ENCODE measurements at places on chromosomes 3 and 15.

- DNase-seq, result no peak
Observed at GRCh38 chr15:48494631-48495030, 150.9 kb downstream of the FBN1 start.

- DNase-seq, result no peak
Observed at GRCh38 chr3:58034738-58035523, 26.7 kb downstream of the FLNB start.

GRCh38 chr15:24954783-24955530 lies at the start of the genes SNRPN and SNURF:
Gene SNRPN, plus strand, starts transcription at chr15:24954987. Its CDS starts 19,467 bp downstream, at chr15:24974454.
Gene SNURF, plus strand, starts transcription at chr15:24954987. Its CDS starts 62 bp downstream, at chr15:24955049.
- DNase-seq, result peak; percentile 81

GRCh38 chr15:48388910-48389309 lies 57.7 kb downstream of the DUT start:
- no peak for DNase-seq

- DNase-seq, result peak; percentile 26
Observed at GRCh38 chr15:90716317-90716975, 700 bp upstream of the BLM start.

DNA sequence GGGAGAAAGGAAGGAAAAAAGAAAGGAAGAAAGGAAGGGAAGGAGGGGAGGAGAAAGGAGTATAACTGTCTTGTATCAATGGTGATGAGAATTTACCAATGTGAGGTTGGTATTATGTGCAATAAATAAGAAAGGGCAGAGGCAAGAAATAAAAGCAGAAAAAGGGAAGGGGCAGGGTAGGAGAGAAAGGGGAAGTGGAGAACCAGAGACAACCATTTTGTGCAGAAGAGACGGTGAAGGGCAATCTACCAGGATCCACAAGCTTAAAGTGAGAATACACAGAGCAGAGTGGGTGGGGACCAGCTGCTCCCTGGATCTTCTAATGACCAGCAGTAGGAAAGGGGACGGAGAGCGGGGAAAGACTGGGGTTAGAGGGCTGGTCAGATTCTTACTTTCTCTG lies 106.9 kb upstream of the SLCO2A1 start:
- DNase-seq, result no peak

DNA sequence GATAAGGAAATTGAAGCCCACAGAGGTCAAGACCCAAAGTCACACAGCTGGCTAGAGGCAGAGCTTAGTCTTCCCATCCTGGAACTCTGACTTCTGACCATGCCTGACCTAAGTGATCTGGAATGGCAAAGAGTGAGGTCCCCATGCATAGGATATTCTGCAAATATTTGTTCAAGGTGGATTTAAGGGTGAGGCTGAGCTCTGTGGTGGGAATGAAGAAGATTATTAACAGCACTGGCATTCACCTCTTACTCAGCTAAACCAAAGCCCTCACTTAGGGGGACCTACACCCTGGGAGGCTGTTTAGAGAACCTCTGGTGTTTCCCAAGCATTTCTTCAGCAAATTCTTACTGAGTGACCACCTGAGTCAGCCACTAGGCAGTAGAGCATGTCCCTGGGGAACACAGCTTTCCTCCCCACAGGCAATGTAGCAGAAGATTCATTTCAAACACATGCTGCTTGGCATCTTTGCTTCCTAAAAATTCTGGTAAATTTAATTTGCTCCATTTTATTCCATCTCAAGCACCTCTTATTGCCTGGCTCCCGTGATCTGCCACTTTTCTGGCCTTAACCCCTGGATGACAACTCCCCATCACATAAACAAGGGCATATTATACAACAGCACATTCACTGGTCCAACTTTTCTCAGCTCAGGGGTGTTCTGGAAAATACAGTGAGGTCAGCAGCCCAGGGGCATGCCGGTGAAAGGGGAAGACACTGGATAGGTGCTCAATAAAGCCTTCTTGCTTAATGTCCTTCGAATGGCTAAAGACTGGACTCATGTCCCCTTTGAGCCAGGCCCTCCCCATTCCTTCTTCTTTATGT lies 176.0 kb downstream of the ABHD5 start:
- DNase-seq, result peak; percentile 97

DNA sequence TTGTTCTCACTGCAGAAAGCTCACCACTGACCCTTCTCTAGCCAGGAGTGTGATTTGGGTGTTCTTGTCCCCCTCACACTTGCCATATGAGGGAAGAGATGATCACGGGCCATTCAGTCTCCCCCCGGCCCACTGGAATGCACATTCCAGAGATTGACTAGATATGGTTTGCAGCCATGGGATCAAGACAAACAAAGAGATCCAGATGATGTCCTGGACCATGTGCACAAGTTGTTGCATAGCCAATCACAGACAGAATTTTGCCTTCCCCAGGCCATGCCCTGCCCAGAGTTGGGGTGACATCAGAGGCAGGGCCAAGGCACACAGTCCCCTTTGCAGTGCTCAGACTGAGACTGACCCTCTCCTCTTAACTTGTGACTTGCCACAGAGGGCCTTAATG lies 14.8 kb downstream of the MUC13 start:
- no peak for DNase-seq

DNA sequence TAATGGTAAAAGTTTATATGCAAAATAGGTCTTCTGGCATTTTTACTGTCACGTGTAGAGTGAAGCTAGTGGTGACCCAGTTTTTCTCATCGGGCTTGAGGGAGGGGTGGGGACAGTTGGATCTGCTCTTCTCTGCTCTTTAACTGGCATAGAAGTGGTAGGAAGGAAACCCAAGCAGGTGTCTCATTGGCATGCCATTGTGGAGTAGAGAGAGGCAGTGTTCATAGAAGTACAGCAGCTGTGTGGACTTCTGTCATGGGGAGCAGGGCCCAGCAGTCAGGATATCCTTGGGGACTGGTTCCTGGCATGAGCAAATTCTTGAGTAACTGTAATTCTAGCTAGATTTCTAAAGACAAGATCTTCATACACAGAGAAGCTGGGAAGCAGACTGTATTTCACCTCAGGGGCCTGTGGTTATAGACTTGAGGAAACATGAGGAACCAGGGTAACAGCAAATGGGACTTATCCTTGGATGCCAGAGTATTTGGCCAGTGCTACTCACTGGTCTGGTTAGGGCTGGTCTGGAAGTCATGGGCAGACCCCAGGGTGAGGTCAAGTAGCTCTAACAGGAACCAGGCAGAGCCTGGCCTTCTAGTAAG lies 42.9 kb downstream of the CDIN1 start:
- no peak for DNase-seq

DNA sequence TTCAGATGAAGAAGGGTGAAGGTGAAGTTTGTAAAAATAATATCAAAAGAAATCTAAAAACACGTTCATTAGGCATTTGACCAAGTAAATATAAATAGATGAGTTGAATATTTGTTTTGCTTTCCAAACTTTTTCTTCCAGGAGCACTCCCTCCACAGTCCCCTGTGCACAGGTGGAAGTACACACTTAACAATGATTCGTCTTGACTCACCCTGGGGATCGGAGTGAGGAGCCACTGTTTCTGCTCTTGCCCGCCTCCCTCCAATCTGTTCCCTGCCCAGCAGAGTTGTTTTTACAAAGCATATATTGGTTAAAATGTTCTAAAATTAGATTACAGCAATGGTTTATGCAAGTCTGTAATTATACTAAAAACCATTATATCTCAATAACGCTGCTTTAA lies 175.1 kb downstream of the PTPRG start:
- no peak for DNase-seq

- no peak for DNase-seq
Observed at GRCh38 chr15:37061996-37062395, 38.4 kb downstream of the MEIS2 start.

- DNase-seq, result no peak
Observed at GRCh38 chr3:150062492-150062891, 91.8 kb upstream of the PFN2 start.

DNA sequence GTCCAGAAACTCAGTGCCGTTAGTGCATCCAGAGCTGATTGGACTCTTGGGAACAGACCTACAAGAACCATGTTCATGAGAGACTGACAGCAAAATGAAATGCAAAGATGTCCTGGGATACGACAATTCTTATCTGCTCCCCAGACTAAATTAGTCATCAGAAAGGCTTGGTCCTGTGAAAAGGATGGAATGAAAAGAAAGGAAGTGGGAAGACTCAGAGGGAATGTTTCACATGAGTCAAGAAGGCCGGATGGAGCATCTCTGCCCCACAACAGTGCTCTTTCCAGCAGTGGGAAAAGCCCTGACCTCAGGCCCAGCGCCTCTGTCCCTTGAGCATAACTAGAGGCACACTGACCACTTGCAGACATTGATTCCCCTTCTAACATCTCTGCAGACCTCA lies 39.3 kb upstream of the UACA start:
- peak; percentile 44 for DNase-seq

- DNase-seq, result no peak
Observed at GRCh38 chr15:85097250-85097649, 115.6 kb downstream of the PDE8A start.

- DNase-seq, result no peak
Observed at GRCh38 chr3:148335612-148336011, 362.1 kb upstream of the AGTR1 start.

DNA sequence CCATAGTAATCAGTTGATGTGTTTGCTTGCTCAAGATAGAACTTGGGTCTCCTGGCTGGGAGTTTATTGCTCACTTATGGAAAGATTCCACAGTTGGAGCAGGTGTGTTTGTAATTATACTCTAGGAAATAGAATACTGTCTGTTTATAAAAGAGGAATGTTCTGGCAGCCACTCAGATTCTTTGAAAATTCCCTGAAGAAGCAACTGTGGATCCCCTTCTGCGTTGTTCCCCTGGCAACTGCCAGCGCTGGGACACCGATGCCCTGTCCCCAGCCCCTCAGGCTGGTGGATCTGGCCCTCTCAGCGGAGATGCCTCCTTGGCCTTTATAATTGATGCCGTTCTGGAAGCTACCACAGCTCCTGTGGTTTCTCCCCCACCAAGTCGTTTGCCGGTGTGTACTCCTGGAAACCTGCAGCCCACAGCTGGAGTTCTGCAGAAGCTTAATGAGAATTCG lies 225.9 kb downstream of the ITPR1 start:
- DNase-seq, result no peak

DNA sequence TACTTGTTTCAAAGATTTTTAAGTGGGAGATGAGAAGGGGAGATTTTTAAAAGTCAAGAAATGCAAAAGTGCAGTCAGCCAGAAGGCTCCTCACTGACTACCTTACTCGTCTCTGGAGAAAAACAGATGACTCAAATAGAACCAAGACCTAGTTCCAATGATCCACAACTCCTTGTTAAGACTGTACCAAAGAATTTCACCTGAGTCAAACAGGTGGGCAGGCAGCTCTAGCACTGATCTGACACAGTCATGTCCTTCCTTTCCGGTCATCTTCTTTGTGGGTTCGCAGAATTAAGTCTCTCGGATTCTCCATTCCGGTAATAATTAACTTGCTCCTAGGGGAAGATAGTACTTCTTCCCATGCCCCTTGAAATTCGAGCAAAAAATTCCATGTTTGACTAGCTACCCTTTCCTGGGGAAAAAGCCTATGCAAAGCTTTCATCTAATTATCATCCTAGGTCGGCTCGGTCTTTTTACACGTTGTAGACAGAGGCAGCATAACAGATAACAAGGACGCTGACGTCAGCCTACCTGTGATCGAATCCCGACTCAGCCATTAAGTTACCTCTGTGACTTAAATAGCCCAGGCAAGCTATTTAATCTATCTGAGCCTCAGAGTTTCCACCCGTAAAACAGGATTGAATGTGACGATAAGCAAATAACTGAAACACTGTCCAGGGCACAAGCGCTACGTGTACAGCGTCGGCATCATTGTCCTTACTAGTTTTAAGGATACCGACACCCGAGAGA lies 758 bp downstream of the SELENOK start:
- DNase-seq, result peak; percentile 17

- DNase-seq, result no peak
Observed at GRCh38 chr3:129486664-129487035, 41.8 kb upstream of the RHO start.

DNA sequence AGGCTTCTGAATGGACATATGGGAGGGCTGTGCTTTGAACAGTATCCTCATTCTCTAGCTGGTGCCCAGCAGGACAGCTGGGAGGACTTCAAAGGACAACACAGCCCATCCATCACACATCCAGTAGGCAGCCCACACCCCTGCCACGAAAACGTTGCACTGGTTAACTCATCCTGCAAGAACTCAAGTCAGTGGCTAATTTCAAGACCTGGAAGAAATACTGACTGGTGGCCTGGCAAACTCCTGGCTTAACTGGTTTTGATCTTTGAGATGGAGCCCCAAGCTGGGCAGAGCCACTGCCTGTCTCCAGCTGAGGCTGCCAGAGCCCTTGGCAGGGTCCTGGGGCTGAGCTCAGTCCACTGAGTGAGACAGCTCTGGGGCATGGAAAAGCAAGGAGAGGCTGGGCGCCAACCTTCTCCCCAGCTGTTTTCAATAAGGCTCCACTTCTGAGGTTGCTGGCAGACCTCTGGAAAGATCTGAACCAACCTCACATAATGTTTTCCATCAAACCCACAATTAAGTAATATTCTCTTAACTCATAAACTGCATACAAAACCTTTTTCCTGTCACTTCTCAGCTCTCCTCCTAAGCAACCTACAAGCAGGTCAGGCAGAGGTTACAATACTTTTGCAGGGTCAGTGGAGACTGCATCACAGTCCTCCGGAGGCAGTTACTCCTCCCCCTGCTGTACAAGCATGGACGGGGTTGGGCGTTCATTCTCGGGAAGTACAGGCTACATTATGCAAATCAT lies 110.3 kb downstream of the MYLK start:
- DNase-seq, result no peak

DNA sequence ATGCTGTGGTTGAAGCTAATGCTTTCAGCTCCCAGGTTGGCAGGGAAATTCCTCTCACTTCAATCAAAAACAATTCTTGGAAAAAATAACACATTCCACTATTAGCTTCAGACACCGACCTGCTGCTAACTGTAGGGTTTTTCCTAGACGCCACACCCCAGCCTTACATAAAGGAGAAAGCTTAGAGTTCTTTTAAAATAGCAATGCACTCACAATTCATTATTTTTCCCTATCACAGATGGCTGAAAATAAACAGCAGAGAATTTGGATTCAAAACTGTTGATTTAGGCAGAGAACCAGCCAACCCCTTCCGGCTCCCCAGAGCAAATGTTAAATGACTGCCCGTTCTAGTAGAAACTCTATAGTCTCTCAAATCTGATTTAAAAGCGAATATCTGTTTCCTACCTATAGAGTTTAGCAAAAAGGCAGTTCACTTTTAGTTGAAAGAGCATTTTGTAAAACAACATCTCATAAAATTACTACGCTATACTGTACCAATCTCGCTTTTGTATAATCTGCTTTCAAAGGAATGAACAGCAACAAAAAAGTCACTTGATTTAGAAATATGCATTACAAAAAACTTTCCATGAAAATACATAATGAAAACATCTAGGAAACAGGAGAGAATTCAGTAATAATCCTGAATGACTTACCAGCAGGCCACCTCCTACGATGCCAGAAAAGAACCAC lies 586 bp downstream of the TM4SF1 start:
- DNase-seq, result no peak

- no peak for DNase-seq
Observed at GRCh38 chr3:17823816-17824215, 81.4 kb upstream of the TBC1D5 start.

All from A549 (cell line).